ENCODE measurements at places on chromosomes 3 and 15.

GRCh38 chr3:147471741-147472140 is 62.6 kb downstream of the ZIC1 start:
- DNase-seq = no peak

GRCh38 chr15:67142767-67143100 is 77.3 kb downstream of the SMAD3 start:
- no peak for DNase-seq

- DNase-seq = no peak
Measured at GRCh38 chr3:50652709-50653108, 22.0 kb upstream of the DOCK3 start.

GRCh38 chr3:112097378-112097777 is 11.2 kb downstream of the C3orf52 start:
- no peak for DNase-seq

- no peak for DNase-seq
Measured at GRCh38 chr3:54121414-54122323, 683 bp upstream of the CACNA2D3 start.

DNA sequence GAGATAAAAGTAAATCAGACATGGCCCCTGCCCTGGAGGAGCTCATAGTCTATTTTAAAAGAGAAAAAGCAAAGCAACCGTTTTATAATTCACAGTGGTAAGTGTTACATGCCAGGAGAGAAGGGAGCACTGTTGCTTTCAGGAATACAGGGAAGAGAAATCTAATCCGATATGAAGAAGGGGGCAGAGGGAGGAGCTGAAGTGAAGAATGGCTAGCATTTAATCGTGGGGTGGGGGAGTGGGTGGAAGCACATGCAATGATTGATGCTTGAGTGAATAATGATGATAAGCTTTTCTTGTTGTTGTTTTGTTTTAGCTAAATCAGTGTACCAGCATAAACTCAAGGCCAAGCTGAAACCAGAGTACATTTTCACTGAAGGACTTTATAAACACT is 629.5 kb downstream of the MAGI1 start:
- no peak for DNase-seq

- DNase-seq = no peak
Measured at GRCh38 chr15:67806536-67806935, 18.8 kb upstream of the SKOR1 start.

GRCh38 chr3:139564294-139564861 is 24.8 kb upstream of the RBP1 start:
- DNase-seq = no peak

GRCh38 chr3:49158103-49158709 is 7.9 kb downstream of the CCDC71 start:
- DNase-seq = no peak

DNA sequence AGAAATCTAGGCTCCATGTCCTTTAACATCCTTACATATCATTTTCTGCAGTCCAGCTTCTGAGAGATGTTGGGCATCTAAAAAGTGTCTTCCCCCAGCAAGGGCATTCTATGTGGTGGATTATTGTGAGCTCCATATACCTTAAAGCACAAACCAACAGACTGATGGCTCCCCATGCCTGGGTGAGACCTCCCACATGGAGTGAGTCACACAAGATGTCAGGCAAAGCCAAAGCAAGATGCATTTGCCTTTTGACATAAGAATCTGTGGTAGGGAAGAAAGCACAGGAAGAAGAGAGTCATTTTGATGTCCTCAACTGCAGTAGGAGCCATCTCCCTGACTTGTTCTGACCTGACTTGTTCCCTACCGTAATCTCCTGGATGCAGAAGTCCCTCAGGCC is 238.7 kb upstream of the EIF1B start:
- DNase-seq = no peak

- no peak for DNase-seq
Measured at GRCh38 chr15:92100751-92101150, 247.2 kb downstream of the SLCO3A1 start.

DNA sequence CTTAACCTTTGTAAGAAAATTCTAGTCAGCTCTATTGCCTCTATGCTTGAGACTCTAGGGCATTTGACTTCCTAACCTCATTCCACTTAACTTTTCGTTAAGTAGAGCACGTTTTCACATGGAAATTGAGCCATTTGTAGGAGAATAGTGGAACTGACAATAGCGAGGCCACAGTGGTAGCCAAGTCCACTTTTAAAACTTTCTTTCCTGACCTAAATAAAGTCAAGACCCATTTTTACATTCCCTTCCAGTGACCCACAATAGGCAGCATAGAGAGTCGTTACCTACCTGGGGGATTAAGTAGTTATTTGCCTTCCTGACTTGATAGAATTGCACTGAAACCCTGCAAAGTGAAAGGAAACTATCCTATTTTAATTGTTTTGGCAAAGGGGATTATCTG is 386.0 kb upstream of the NECTIN3 start:
- no peak for DNase-seq

DNA sequence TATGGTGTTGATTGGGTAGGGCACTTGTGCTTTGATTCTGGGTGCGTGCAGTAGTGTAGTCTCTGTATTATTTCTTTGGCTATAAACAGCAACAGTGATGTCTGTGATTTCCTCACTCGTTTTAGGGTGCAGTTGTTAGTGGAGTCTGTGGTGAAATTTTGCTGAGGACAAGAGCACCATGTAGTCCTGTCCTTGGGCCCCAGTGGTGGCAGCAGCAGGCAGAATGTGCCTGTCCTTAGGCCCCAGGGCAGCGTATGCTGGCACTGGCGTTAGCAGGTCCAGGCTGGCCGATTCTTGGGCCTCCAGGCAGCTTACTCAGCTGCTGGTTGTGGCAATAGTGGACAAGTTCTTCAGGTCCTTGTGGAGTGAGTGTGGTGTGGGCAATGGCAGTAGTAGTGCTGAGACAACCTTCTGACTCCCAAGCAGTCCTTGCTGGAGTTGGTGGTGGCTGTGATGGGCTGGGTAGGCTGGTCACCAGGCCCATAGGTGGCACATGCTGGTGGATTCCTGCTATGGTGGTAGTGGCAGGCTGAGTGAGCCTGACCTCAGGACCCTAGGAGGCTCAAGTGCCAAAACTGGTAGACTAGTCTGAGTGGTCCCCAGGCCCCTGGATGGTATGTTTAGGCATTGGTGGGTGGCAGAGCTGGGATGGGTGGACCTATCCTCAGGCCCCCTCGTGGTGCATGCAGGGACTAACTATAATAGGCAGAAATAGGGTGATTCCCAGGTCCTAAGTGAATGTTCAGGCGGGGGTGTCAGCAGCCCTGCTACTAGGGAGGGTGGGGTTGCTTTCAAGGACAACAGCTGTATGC is 56.3 kb downstream of the TNFAIP8L3 start:
- DNase-seq = no peak

GRCh38 chr15:85367741-85368140 is 12.7 kb upstream of the AKAP13 start:
- no peak for DNase-seq

DNA sequence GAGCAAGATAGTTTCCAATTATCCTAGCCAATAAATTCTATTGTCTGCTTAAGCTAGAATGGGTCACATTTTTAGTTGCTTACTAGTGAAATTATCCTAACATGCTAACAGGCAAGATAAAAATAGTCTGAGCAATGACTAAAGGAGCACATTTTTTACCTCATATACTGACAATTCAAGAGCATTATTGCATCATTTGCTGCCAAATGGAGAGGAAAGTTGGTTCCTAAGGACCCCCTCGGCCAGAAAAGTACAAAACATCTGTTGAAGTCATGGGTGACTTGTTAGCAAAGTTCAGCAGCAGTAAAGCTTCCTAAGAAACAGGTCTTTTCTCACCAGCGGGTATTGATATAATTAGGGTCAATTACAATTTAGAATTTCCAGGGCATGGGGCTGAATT is 1001.0 kb downstream of the FHIT start:
- DNase-seq = no peak

- no peak for DNase-seq
Measured at GRCh38 chr15:81569286-81570080, 195.5 kb upstream of the TMC3 start.

- no peak for DNase-seq
Measured at GRCh38 chr3:2853651-2854050, 256.5 kb downstream of the IL5RA start.

DNA sequence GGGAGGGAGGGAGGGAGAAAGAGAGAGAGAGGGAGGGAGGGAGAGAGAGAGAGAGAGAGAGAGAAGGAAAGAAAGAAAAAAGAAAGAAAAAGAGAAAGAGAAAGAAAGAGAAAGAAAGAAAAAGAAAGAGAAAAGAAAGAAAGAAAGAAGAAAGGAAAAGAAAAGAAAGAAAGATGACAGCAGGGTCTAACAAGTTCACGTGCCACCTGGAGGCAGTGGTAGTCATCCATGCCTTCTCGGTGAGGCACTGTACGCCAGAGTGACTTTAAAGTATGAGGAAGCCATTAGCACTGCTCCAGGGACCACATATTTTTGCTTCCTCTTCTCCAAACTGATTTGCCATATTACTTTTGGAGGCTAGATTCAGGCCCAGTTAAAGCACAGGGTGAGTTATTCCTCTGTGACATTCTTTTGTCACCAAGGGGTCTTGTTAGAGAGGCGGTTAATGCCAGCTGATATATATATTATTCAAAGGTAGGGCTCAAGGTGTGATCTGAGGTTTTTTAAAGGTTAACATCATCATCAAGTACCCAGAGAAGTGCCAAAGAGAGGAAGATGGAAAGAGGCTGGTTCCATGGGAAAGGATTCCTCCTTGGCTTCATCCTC is at the start of gene HTR3D:
Gene HTR3D (plus strand): TSS at position 556 of the 606 bp plus-strand sequence. CDS start 0 bp downstream, at position 556.
- DNase-seq = no peak

GRCh38 chr15:99068186-99068585 is 36.7 kb upstream of the SYNM start:
- DNase-seq = no peak

- no peak for DNase-seq
Measured at GRCh38 chr3:42546691-42547213, 35.0 kb downstream of the SEC22C start.

DNA sequence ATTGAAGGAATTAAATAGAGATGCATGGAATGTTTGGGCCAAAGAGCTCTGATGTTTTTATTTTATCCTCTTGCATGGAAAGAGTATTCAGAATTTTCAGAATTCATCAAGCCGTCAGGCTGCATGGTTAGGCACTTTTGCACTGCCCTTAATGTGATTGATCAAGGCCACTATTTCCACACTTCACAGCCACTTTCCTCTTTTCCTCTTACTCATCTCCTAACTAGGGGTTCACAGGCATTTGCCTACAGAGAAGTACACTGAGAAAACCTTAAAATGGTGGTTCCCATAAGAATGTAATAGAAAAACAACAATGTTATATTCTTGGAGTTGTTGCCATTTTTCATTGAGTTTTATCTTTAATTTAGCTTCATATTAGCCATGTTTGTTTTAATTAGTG is 10.9 kb downstream of the SLC35A5 start:
- DNase-seq = no peak

GRCh38 chr15:52728899-52729298 is 49.7 kb upstream of the ATOSA start:
- DNase-seq = no peak

DNA sequence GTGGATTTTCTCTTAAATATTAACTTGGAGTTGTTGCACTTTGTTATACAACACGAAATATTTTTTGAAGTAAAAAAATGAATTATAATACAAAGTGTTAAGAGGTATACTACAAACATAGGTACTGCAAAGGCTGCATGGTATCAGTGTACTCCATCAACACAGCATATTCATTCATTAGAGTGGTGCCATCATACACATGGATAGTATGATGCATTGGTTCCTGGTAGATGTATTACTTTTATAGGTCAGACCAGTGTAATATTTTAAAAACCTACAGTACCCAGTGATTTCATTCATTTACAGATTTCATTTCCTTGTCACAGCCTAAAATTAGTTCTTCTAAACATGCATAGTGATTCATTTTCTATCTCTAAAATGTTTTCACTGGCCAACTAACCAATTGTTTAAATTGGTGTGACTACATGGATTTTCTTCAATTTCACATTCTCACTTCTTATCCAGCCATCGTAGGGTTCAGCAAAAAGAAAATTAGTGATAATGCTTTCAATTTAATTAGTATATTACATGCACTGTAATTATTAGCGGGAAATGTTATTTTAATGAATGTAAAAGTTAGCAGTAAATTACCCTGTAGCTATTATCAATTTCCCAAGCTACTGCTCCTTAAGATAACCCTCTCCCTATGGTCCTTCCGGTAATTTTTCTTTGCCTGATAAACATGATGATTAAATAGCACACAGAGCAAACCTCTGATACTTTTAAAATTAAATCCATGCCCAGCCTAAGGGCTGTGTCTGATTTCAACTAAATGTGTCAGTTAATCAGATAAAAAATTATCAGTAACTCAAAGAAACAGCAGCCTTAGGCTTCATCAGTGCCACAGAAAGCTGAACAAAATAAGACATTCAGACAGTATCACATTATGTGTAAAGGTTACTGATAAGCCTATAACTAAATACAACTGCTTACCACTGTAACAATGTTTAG is 68.4 kb downstream of the DPH6 start:
- no peak for DNase-seq

GRCh38 chr3:107910713-107911259 is 180.0 kb downstream of the CD47 start:
- DNase-seq = no peak

GRCh38 chr3:81005992-81006391 is 755.5 kb downstream of the GBE1 start:
- no peak for DNase-seq
